Activated T-helper 2 cell treated with anti-CD3 and anti-CD28 coated beads, Interferon-gamma antibody, Interleukin-2, Interleukin-4, amounts not matched to agents 10 μg/mL and 5 μg/mL and 100 μg/mL, durations not matched to agents 14 hours and 24 hours and 36 hours (primary cell): ENCODE measurements at places on chromosomes 1 and 21. TPM values are rescaled to one million over a fixed set of nuclear protein-coding genes. Genes with fewer than 3 reads are reported as not detected.

DNA sequence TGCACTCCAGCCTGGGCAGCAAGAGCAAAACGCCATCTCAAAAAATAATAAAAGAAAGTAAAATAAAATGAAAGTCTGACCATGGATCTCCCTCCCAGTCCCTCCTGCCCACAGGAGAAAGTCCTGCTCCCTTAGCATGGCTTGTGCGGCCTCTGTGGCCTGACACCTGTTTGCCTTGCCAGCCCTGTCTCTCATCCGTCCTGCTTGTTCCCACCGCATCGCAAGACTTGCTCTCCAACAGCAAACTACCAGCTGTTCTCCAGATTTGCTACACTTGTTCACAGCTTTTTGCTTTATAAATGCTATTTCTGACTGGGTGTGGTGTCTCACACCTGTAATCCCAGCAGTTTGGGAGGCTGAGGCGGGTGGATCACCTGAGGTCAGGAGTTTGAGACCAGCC, 2.7 kb downstream of the ETV3L start:
- DNase-seq: no peak

Gene ARHGAP30
- total RNA-seq: 161 and 170 TPM in 2 replicates

Gene OLIG2
- not detected in 2 replicates for total RNA-seq

DNA sequence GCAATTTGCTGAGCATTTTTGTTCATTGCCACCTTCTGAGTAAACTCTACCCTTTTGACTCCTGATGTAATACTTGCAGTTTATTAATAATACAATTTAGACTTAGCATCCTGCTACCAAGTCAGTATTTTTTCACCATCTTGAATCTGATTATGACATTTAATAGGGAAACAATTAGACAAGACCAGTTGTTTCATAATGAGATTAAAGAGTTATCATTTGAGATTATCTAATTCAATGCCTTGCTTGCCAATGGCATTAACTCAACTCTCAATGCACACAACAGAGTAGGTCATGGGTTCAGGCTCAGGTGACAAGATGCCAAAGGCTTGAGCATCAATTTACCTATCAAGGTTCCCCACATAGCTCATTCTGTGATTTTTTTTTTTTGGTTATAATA, 488.4 kb downstream of the DISC1 start:
- no peak for DNase-seq

- no peak for DNase-seq
Observed at GRCh38 chr1:162361349-162361748, 15.3 kb downstream of the SPATA46 start.

Gene RAB7B
- total RNA-seq: not detected in 2 replicates

DNA sequence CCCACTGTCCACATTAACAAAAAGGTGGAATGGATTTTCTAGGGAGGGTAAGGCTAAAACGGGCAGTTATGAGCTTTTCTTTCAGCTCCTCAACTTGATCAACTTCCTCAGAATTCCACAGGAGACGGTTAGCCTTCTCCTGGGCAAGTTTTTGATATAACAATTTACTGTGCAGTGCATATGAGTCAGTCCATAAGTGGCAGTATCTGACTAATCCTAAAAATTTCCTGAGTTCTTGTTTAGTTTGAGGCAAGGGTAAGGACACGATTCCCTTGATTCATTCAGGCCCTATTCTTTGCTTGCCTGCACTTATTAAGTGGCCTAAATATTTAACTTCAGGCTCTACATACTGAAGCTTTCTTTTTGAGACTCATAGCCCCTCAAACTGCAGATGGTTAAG, 6.2 kb upstream of the AADACL3 start:
- no peak for DNase-seq

Gene LRRC53
- not detected in 2 replicates for total RNA-seq

GRCh38 chr1:61082311-61083012, at the start of gene NFIA:
NFIA (plus strand) TSS chr1:61082561.
- DNase-seq: no peak

Gene DNAI4
- 0.90 and 1.7 TPM in 2 replicates for total RNA-seq

DNA sequence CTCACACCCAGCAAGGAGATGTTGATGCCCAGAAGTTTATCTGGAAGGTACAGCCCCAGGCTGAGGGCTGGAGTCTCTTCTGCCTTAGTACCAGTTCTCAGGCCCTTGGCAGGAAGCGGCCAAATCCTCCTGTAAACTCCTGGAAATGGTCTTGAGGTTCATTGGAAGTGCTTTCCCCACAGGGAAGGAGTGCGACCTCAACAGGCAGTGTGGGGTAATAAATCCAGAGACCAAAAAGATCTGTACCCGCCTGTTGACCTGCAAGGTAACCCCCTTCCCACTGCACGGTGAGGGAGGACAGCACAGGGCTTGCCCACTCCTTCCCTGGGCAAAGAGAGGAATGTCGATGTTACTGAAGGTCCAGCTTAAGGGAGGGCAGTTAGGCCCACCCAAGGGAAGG, 4.5 kb downstream of the ATXN7L2 start:
- DNase-seq: no peak

Gene AKT3
- total RNA-seq: 35.3 and 39.3 TPM in 2 replicates

Gene PROK1
- not detected in 2 replicates for total RNA-seq

Gene ZNF691
- total RNA-seq: 8.4 and 9.6 TPM in 2 replicates

DNA sequence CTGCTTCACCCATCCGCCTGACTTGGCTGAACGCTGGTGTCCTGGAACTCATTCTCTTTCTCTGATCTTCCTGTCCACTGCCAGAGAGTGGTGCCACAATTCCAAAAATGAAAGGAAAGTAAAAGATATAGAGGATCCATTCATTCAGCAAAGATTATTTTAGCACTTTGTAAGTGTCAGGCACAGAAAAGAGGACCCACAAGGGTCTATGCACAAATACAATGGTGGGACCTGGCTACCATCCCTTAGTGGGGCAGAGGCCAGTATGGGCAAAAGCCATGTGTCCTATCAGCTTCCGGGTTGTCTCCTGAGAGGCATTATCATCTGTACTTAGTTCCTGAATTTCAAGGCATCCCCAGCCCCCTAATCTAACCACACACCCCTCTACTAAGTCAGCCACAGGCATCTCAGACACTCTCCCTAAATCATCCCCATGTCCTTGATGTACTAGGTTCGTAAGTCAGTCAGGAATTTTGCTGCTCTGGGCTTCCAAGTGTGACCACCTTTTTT, 19.0 kb downstream of the SSR2 start:
- DNase-seq: no peak

DNA sequence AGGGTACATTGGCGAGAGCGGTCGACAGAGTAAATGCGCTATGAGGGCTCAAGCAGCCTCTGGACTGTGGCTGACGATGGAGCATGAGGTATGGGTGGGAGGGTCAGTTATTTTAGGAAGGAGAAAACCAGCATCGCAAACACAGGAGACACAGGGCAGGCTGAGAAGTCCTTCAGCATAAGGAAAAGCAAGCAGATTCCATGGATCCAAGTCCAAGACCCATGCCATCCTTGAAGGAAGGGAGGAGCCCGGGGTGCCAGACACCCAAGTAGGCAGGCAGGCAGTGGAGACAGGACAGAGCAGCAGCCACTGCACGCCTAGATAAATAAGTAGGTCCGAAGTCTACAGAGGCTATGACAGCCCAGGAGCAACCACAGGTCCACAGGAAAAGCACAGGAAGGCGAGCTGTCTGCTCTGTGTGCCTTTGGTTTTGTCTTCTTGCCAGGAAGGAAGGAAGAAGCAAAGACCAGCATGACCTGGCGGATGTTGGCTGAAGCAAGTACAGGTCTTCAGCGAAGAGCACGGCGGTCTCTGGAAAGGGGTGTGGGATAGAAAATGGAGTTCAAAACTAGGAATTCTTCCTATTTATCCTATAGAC, 76.4 kb upstream of the SLC45A1 start:
- no peak for DNase-seq

DNA sequence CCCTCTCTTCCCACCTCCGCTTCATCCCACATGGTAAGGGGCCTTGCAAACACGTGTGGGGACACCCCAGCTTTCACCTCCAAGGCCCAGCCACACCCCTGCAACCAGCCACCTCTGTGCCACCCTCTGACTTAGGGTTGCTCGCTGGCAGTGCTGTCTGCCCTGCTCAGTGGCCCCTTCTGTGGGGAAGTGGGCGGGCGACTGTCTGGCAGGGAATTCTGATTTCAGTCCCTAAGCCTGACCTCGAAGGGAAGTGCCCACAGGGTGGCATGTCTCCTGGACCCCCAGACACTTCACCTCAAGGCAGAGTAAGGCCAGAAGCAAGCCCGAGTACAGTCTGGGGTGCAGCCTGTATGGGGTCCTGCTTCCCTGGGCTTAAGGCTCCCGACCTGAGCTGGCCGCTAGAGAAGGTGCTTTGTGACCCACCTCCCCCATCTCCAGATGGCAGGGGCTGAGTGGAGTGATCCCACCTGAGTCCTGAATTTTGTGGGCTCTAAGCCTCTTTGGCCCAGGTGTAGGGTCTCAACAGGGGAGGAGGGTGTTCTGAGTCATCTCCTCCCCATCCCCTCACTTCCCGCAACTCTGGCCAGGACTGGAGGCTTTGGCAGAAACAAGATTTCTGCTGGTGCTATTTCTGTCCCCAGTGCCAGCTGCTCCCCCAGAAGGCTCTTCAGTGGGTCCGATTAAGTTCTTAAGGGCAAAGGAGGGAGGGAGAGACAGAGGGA, 7.0 kb downstream of the RD3 start:
- no peak for DNase-seq

Gene MX1
- 26.7 and 31.0 TPM in 2 replicates for total RNA-seq

DNA sequence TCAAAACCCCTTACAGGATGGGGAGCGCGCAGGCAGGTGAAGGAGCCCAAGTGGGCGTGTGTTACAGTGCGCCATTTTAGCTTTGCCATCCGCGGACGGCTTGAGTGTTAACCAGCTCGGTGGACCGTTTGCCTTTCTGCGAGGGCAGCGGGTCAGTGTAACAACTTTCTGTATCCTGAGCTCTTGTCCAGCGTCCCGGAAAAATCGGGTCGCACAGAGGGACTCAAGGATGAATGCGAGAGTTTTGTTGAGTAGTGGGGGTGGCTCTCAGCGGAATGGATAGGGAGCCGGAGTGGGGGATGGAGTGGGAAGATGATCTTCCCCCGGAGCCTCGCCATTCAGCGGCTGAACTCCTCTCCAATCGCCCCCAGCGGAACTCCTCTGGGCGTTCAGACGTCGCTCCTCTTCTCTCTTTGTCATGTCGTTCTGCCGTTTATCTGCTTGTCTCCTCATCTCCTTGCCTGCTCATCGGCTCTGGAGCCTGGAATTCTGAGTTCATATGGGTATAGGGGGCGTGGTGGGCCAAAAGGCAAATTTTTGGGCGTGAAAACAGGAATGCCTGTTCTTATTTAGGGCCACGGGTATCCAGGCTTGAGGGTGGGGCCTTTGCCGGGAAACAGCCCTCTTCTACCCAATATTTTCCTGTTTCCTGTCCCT, 295.4 kb downstream of the CTH start:
- DNase-seq: no peak

- no peak for DNase-seq
Observed at GRCh38 chr1:33464552-33464951, 7.9 kb upstream of the ZSCAN20 start.

Gene IL19
- not detected in 2 replicates for total RNA-seq

Gene DCDC2B
- 0.14 TPM in 1 of 2 replicates, not detected in the other for total RNA-seq
